ENCODE measurements at places on chromosomes 11 and 22.
A peak's percentile ranks its signal among the peaks of the same experiment; 100 is the strongest.

- DNase-seq, result peak; percentile 89
Measured at GRCh38 chr11:62081378-62082291, 42.2 kb upstream of the INCENP start.

GRCh38 chr11:128731041-128731663, 37.3 kb downstream of the FLI1 start:
- no peak for DNase-seq

- DNase-seq, result no peak
Measured at GRCh38 chr11:122234257-122234656, 118.2 kb upstream of the BLID start.

DNA sequence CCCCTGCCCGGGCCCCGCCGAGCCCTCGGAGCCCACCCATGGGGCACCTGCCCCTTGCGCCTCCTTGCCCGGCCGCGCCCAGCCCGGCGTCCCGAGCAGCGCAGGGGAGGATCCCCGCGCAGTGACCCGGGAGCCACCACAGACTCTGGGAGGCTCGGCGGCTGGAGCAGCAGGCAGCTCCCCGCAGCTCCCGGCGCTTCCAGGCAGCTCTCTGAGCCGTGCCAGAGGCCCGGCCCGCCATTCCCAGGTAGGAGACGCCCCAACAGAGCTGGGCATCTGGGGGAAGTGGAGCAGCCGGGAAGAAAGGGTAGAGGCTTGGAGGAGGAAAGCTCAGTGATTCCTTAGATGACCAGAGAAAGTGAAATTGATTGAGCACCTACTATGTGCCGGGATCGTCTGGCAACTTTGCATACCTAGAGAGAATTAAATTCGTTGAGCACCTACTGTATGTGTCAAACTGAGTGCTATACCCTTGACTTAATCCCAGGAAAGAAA, 670 bp downstream of the RASD2 start:
- DNase-seq, result no peak

DNA sequence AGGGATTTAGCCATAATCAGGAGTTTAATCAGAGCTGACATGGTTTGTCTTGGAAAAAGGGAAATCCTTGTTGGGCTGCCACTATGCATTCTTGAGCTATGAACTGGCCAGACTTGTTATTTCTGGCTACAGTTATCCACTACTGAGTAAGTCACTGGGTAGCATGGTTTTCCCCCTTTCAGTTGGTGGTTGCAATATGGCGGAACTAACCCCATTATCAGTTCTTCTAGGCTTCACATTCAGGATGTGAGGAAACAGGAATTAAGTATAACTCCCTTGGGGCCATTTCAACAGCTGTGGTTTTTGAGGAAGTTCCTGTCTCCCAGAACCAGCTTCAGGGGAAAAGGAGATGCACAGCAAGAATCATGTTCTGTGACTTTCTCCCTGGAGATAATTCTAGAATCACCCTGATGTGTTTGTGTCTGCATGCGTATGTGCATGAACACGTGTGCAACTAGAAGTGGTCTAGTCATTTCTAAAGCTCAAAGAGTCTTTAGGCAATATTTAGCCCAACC, 103.0 kb upstream of the CD44 start:
- DNase-seq, result no peak

DNA sequence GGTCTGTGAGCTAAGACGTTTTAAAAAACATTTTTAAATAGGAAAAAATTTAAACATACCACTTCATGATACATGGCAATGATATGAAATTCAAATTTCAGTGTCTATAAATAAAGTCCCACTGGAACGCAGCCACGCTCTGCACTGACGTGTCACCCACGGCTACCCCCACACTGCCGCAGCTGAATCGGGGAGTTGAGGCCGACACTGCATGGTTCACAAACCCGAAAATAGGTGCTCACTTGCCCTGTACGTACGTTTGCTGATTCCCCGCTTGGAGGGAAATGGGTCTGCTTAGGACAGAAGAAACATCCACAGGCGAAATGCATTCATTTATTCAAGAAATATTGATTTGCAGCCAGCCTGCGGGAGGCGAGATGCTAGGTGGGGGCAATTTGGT, 1342.3 kb downstream of the TBC1D22A start:
- DNase-seq, result no peak

DNA sequence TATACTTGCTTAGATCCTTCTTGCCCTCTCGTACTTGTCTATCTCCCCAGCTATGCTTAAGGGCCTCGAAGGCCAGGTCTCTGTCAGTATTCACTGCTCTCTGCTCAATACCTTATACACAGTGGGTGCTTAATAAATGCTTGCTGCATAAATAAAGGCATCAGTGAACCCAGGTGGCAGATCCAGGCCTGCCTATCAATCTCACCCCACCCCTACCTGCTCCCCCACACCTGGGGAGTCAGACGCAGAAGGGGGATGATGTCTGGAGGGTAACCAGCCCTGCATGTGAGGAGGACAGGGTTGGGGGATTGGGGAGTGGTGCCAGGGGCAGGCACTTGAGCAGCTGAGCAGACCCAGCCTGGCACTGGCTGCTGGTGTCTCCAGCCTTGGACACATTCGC, 430.6 kb downstream of the MN1 start:
- DNase-seq, result no peak

GRCh38 chr11:504053-504993, 2.7 kb downstream of the RNH1 start:
- DNase-seq, result peak; percentile 62

DNA sequence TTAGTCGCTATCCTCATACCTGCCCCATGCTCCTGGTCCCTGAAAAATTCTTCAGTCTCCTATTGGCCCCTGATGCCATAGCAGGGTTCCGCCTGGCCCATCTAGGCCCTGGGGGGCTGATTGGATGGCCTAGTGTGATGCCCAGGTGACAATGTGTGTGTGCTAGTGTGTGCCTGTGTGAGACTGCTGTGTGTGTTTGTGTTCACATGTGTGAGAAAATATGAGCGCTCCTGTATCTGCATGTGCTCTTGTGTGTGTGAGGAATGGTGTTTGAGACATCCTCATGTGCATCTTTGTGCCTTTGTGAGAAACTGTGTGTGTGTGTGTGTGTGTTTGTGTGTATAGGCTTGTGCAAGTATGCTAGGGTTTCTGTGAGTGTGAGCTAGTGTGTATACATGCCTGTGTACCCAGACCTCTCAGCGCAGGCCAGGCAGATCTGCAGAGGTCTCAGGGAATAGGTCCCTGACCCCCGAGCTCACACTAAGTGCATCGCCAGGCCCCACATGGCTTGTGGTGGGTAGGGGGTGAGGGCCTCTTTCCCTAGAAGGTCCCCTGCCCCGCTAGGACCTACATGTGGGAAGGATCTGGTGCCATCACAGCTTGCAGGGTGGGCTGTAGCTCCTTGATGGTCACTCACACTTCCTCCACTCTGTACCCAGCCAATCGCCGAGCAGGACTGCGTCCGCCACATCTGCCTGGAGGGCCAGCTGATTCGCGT, 64.6 kb downstream of the OTOG start:
- peak; percentile 33 for DNase-seq

DNA sequence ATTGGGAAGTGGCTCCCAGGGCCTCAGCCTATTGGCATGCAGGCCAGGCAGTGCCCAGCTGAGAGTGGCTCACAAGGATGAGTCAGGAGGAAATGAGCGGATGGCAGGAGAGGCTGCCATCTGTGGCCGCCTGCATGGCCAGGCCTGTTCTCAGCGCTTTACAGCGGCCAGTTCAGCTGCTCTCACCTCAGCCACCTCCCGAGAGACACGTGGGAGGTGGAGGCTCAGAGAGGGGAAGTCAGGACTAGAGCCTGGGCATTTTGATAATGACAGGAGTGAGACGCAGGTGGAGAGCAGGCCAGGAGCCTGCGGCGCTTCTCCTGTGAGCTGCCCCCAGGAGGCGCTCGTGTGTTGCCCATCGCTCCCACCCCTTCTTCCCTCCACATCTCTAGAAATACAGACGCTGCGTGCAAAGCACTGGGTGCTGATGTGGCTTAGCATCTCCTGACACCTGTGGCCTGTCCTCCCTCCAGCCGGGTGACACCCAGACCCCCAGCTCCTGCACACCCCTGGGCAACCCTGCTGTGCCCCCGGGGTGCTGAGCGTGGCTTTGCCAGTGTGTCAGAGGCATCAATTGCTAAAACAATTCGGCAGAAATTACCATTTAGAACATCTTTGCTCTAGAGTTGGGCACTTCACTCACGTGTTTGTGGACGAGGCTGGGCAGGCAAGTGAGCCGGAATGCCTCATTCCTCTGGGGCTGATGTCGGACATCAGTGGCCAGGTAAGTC, 21.4 kb upstream of the PANX2 start:
- DNase-seq, result no peak

GRCh38 chr11:66048547-66049323, at the start of gene GAL3ST3:
Gene GAL3ST3, minus strand, starts transcription at chr11:66049161. Its CDS starts 3,746 bp downstream, at chr11:66045415.
- no peak for DNase-seq

- peak; percentile 36 for DNase-seq
Measured at GRCh38 chr11:36156161-36156816, 132.9 kb downstream of the COMMD9 start.

GRCh38 chr11:44621140-44621681, 55.7 kb downstream of the CD82 start:
- peak; percentile 91 for DNase-seq

DNA sequence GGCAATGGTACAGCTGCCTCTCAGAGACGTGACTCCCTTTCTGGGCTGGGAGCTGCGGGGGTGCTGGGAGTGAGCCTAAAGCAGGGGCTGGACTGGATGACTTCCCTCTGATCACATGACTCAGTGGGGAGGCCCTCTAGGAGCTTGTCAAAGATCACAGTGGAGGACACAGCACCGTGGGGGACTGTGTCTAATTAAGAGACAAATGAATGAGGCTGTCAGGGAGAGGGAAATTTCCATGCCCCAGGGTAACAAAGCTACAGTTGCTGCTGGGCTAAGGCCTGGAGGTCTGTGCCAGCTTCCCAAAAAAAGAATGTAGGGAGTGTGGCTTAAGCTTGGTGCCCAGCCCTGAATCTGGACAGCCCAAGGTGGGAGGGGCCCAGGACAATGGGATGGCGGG, 262.8 kb upstream of the PLET1 start:
- DNase-seq, result no peak

DNA sequence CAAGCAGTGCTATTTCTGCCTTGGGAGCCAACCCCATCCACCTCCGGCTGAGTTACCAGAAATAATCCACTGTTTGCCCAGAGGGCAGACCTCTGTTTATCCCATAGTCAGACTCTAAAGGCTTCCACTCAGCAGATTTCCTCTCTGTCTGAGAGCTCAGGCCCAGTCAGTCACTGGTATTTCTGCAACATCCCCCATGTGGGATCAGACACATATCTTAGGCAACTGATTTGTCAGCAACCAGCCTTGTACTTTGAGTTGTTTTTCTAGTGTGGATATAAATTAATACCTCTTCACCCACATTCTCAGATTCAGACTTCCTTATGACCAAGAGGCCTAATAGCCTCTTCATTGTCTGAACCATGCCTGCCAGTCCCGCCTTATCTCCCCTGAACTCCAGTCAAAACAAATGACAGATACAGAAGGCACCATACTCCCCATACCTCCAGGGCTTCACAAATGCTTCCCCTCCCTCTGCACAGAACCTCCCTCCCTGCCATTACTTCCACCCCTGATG, 193.6 kb downstream of the FAM76B start:
- DNase-seq, result no peak

DNA sequence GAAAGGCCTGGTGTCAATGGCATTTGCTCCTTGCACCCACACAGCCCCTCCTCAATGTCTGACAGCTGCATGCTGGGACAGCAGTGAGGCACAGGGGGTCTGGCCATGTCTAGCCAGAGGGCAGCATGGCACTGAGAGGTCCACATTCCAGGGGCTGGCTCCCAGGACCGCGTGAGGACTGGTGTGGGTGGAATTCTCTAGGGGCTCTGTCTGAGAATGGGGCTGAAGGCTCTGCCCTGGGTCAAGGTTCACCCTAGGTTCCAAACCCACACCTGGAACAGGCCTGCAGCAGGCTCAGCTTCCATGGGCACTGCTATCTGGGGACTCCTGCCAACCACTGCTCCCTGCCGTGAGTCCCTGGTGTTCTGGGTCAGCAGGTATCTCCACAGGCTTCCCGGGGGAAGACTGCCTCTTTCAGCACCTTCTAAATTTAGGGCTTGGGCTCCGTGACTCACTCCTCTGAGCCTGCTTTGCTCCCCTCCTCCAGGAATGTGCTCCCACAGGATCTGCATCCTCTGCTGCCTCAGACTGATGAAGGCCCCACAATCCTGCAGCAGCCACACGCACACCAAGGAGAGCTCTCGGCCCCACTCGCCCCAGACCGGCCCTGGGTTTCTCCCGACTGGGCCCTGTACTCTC, 4.2 kb downstream of the STARD10 start:
- no peak for DNase-seq

DNA sequence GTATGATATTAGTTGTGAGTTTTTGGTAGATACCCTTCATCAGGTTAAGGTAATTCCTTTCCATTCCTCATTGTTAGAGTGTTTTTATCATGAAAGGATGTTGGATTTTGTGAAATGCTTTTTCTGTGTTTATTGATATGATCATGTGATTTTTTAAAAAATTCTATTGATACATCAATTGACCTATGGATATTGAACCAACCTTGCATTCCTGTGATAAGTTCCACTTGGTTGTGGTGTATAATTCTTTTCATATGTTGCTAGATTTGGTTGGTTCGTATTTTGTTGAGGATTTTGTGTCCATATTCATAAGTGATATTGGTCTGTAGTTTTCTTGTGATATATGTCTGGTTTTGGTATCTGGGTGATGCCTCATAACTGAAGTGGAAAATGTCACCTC, 6.7 kb downstream of the ANKRD13D start:
- DNase-seq, result no peak

- no peak for DNase-seq
Measured at GRCh38 chr22:48752451-48753380, 1075.0 kb downstream of the BRD1 start.

GRCh38 chr11:41201156-41201555, 258.3 kb downstream of the LRRC4C start:
- DNase-seq, result peak; percentile 49

DNA sequence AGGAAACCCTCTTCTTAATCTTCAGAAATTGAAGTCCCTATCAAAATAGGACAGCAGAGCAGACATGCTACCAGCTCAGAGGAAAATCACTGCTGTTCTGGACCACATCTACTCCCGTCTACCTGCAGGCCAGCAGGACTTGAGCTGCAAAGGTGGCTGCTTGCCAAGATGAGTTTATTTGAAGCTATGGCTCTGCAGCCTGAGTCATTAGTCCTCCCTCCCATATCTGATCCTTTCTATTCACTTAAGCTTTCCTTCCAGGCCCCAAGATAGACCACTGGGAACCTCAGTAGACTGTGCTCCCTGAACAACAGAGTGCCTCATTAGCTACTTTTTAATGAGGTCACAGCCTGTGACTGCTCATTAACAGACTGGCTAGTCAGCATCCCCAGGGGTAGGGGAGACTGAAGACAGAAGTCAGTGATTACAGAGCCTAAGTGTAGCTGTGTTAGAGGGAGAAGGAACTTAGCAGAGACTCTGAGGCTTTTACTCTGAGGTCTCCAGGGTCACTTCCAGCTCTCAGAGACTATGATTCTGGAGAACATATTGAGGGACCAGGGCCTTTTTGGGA, 6.8 kb upstream of the OR10A2 start:
- no peak for DNase-seq

DNA sequence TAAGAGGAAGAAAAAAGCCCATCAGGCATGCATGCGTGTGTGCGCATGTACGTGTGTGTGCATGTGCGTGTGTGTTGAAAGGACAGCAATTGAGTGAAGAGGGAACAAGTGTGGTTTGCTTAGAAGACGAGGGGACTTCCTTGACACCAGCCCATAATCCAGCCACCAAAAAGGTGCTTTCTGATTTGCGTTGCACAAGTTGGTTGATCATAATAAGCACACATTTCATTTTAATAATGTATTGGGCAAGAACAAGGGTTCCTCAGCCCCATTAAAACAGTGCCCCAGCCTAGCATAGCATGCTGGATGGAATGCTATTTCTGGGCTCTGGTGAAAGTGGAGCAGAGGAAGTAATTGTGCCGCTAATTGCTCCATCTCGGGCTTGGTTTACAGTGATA, 493.2 kb downstream of the MIAT start:
- no peak for DNase-seq

GRCh38 chr22:43118024-43118849, 7.7 kb downstream of the BIK start:
- DNase-seq, result no peak

Measured in right forelimb (tissue), 1 donor.